Left cardiac atrium (tissue), 4 donors: ENCODE measurements at places on chromosomes 7 and 10. TPM values are rescaled to one million over a fixed set of nuclear protein-coding genes. Genes with fewer than 3 reads are reported as not detected.

Gene NME8
- total RNA-seq: not detected

Gene SLIT1
- 0.24 TPM for total RNA-seq

DNA sequence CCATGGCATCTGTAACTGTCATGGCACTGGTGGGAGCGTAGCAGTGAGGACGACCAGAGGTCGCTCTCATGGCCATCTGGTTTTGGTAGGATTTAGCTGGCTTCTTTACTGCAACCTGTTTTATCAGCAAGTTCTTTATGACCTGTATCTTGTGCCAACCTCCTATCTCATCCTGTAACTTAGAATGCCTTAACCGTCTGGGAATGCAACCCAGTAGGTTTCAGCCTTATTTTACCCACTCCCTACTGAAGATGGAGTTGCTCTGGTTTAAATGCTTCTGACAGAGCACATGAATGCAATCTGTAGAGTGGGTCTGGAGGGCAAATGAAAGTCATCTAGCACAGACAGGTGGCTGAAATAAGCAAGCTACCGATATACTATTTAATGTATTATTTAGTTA, 55.3 kb upstream of the OPN4 start:
- no peak for DNase-seq

DNA sequence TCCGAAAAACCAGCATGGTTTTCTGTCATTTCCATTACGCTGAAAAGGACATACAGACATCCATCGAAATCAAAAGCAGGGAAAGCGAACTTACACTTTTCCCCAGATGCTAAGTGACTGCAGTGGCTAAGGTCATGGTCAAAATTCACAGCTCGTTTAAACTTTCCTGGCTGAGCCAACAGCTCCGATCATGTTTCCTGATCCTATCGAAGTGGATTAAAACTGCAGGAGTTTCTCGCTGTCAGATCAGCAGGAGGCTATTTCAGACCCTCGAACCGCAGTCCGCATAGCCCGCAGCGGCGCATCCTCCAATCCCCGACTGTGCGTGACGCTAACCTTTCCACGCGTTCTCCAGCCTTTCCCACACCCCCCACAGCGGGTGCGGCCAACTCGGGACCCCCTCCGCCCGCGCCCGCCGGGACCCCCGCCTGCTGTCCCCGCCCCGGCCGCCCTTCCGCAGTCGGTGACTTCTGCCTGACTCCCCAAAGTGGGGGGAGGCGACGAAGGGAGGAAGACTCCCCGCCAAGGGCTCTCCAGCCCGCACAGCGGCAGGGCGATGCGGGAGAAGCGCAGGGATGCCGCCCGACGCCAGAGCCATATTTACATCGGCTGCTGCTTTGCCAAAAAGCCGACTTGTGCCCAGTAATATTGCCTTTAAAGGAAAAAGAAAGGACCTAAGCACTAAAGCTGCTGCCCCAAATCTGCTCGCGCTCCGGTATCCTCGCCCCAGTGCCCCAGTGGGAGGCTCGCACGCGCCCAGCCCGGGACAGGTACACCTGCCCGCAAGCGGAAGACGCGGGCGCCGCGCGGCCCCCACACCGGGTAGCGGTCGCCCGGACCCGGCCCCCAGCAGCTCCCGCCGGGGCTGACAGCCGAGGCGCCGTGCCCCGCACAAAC, 1.2 kb downstream of the PIP4K2A start:
- peak; percentile 35 for DNase-seq

- no peak for DNase-seq
These were observed 87.8 kb downstream of the ABCC2 start for GRCh38 chr10:99870123-99870730.

- no peak for DNase-seq
These were observed 65.8 kb downstream of the PIP4K2A start for GRCh38 chr10:22648547-22648961.

DNA sequence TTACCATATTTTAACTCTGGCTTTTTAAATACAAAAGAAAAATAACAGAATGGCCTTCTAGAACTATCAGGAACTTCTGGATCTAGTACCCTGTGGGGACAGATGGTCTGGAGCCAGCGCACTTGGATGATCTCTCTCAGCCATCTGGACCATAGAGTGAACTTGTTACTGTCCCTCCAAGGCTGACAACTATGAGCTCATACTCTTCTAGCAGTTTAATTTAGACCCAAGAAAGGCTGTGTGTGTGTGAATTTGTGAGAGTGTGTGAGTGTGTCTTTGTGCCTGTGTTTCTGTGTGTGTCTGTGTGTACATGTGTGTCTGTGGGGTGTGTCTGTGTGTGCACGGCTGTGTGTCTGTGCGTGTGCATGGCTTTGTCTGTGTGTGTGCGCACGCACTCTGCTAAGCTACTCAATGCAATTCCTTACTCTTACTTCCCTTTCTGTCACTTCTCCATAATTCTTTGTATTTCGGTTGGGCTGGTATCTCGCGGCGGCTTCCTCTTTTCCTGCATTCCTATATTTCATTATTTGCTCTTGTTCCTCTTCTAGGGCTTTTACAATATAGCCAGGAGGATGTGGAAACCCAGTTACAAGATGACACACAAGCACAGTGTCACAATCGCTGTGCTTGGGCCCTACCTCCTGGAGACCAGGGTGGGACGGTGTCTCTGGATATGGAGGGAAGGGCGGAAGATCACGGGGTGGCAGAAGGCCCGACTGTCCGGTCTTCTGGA, 51.9 kb downstream of the IKZF1 start:
- peak; percentile 53 for DNase-seq

- DNase-seq: no peak
These were observed 50.1 kb upstream of the DRGX start for GRCh38 chr10:49446031-49446430.

- DNase-seq: peak; percentile 74
These were observed 9.0 kb downstream of the SKIDA1 start for GRCh38 chr10:21516242-21517131.
